Activated CD8-positive, alpha-beta T cell treated with anti-CD3 and anti-CD28 coated beads, Interleukin-2, amount 10 ng/mL, durations not matched to agents 7 days and 5 days (primary cell): ENCODE measurements at places on chromosomes 11 and 22. TPM values are rescaled to one million over a fixed set of nuclear protein-coding genes. Genes with fewer than 3 reads are reported as not detected.

DNA sequence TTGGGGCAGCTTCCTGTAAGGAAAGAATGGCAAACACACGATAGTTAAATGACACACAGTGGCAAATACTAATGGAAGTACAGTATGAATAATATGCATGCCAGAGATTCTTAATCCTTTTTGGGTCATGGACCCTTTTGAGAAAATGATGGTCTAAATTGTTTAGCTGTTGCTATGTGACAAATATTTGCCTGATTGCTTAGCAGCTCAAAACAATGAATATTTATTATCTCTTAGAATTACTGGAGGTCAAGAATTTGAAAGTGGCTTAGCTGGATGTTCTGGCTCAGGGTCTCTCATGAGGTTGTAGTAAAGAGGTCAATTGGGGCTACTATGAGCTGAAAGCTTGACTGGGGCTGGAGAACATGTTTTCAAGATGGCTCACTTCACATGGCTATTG is 69.7 kb downstream of the FANCF start:
- no peak for DNase-seq

DNA sequence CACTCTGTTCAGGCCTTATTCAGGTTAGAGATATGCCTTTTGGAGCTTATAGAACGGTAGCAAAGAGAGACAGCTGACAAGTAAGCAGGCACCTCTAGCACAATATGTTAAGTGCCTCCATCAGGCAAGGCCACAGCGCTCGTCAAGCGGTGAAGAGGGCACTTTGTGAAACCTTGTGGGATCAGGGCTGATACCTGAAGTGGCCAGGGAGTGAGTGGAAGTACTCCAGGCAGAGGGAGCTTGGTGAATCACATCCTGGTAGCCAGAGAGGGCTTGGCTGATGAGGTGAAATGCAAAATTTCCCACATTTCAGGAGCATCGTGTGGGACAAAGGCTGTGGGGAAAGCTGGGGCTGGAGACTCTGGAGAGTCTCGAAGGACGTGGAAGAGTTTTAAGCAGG is 87.4 kb downstream of the PKNOX2 start:
- DNase-seq: no peak

DNA sequence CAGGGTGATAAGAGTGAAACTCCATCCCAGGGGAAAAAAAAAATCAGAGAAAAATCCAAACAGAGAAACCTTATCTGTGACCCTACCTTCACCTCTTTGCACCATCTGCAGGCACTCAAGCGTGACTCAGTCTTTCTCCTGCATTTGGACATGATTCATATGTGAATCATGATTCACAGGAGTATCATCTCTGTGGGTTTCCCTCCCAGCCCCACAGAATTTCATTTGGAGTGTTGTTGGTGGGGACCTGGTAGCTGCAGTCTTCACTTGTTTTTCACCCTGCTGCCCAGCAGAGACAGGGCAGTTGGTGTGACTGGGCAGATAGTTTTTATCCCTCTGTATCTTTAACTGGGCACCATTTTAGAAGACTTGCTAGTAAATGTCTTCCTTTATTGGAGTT is 75.7 kb downstream of the DEPDC5 start:
- peak; percentile 28 for DNase-seq

- DNase-seq: no peak
Measured at GRCh38 chr11:129574431-129574830, 198.8 kb downstream of the BARX2 start.

DNA sequence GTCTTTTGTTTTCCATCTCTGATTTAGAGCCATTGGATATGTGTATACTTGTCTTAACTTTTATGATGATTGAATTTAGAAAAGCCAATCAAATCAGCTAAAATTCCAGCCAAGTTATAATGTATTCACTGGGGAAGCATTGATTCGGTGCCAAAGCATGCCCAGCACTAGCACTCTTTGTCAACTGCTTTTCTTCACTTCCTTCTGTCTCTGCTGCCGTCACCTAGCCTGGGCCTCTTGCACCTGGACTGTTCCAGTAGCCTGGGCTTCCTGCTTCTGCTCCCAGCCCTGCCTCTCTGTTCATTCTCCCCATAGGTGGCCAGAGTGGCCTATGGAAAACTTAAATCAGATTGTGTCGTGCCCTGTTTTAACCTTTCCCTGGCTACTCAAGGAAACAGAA is 80.7 kb downstream of the NAV2 start:
- DNase-seq: no peak

GRCh38 chr11:11844272-11844671 is 2.5 kb downstream of the USP47 start:
- no peak for DNase-seq

DNA sequence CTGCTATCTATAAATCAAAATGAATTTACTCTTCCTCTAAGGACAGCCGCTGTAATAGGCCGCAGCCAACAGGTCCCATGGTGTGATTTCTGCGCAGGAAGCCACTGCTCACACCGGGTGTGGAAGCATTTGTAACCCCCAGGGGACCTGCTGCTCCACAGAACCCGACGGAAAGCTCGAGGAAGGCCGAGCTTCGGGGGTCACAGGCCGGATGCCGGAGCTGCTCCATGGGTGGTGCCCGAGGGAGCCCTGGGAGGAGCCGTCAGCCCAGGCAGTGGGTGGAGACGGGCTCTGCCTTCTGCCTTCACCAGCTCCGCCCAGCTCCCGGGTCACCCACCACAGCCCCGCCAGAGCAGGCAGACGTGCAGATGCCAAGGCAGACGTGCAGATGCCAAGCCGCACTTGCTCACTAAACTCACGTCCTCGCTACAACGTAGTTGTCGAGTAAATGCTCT is 63.5 kb downstream of the BRD1 start:
- DNase-seq: no peak

GRCh38 chr22:45197606-45198462 is 34.1 kb downstream of the NUP50 start:
- no peak for DNase-seq

DNA sequence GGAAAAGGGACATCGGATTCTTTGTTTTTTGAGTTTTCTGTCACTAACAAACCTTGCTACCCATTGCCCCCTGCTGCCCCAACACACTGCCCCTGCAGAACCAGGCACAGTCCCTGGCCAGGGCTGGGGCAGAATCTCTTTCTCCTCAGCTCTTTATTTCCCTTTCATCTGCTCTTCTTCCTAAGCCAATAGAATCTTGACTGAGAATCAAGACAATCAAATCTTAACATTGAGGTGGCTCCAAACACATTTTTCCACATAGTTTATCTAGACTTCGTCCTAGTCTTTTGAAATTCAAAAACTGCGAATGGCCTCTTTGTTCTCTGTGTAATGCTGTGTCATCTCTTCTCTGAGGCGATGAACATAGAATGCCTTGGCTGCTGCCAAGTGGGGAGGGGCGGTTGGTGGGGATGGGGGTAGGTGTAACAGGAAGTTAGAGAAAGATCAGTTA is 16.1 kb upstream of the NTM start:
- no peak for DNase-seq

- DNase-seq: no peak
Measured at GRCh38 chr22:22750335-22751042, 106.1 kb downstream of the GGTLC2 start.

GRCh38 chr11:32259641-32260081 is 168.8 kb downstream of the RCN1 start:
- DNase-seq: no peak

OR5B21 gene
- 0.26 TPM for total RNA-seq

MS4A4A gene
- not detected for total RNA-seq

C11orf65 gene
- 0.74 TPM for total RNA-seq
